ENCODE measurements at places on chromosomes 5 and 9.

DNA sequence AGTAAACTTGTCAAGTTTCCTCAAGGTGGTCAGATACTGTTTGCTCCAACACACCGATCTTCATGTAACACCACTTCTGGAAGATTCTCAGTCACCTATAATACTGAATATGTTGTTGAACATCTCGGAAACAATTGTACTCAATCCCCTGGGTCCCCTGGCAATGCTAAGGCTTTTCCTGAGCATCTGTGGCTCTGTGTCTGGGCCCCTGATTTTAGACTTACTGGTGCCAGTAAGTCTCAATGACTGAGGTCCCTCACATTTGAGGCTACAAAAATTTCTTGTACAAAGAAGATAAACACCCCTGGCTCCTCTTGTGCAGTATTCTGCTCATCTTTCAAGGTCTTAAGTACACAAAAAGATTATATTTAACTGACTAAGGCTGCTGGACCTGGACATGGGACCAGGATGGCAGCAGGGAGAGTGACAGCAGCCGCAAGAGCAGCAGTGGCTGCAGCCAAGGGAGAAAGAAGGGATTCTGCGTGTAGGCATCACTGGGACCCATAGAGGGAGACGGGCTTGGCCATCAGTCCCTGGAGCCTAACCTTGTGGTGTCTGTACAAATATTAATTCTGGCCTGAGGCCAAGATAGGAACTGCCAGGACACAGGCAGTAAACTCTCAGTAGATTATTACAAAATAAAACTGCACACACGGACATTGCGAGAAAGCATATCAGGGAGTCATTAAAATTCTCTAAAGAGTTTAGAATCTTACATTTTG lies 49.0 kb upstream of the TNPO1 start:
- no peak for DNase-seq

GRCh38 chr9:16867576-16868311 lies 2.7 kb downstream of the BNC2 start:
- DNase-seq = peak; percentile 52

DNA sequence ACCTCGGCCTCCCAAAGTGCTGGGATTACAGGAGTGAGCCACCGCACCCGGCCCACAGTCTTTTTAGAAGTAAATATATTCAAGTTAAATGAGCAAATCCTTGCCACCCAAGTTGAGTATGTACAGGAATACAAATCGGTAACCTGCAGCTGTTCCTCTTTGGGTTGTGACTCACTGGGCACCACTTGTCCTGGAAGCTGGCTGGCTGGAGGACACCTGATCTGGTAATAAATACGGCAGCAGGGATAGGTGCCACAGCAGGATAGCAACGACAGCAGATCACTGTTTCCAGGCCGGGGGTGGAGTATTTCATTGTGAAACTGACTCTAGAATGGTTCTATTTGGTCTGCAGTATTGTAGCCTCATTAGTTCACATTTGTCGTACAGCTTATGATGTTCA lies 35.7 kb upstream of the SLC36A2 start:
- no peak for DNase-seq

GRCh38 chr9:128552744-128553440 lies 505 bp downstream of the SPTAN1 start:
- no peak for DNase-seq

GRCh38 chr5:127562252-127562651 lies 44.8 kb downstream of the PRRC1 start:
- no peak for DNase-seq
